Natural killer cell treated with Interleukin-12 subunit alpha and Interleukin-12 subunit beta and Interleukin-15 and Interleukin-18, amount 100 ng/mL, for 72 hours (primary cell): ENCODE measurements at places on chromosomes 3 and 15.

DNA sequence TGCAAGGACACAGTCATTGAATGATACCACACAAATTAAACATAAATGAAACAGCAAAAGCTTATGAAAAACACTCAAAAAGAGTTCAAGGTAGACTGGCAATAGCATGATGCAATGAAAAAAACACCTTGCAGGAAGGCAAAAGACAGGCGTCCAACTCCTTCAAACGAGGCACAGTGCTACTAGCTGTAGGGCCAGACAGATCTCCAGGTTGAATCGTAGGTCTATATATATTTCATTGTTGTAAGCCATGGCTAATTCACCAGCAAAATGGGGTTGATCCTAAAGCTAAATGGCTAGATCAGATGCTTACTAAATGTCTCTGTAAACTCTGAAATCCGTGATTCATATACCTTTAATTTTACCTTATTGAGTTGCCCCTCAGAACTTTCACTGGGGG is 94.2 kb downstream of the THRB start:
- no peak overlapping the region for H3K4me3 ChIP-seq
- no peak for DNase-seq
- no peaks in the 10 kb centered on the region for H3K4me1 ChIP-seq
- no peaks in the 10 kb centered on the region for H3K27me3 ChIP-seq

GRCh38 chr3:185737740-185738680 is 86.8 kb downstream of the IGF2BP2 start:
- no peaks in the 10 kb centered on the region for H3K4me1 ChIP-seq
- H3K27me3 ChIP-seq: no peaks in the 10 kb centered on the region
- no peak overlapping the region for H3K4me3 ChIP-seq

DNA sequence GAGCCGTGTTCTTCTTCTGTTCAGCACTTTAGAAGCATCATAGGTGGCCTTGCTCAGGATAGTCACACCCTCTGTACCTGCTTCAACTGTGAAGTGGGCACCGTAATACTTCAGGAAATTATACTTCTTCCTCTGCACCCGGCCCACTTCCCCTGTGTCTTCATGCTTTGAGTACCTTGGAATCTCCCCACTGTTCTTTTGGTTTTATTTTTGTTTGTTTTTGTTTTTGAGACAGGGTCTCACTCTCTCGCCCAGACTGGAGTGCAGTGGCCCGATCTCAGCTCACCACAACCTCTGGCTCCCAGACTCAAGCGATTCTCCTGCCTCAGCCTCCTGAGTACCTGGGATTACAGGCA is 1.7 kb downstream of the P2RY14 start:
- H3K27ac ChIP-seq: peak overlapping the region; percentile 68
- no peak for DNase-seq
- peak overlapping the region; percentile 56 for H3K4me3 ChIP-seq

DNA sequence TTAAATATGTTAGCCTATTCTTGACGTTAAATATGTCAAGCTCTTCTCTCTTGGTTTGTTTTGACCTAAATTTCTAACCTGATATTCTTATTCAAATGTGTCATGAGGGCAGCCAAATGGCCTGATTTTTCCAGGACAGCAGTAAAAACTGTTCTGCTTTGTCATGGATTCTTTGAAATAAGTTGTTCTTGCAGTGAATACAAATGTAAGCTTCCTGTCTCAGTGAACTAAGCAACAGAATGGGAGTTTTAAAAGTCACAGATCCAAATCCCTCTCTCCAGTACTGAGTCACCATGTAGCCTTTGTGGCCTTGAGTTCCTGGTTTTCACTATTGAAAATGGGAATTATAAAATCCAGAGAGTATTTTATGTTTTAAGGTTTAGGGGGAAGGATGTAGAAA is 301.8 kb downstream of the NLGN1 start:
- no peaks in the 10 kb centered on the region for H3K36me3 ChIP-seq
- H3K27ac ChIP-seq: no peak overlapping the region
- no peaks in the 10 kb centered on the region for H3K27me3 ChIP-seq
- no peaks in the 10 kb centered on the region for H3K4me1 ChIP-seq

DNA sequence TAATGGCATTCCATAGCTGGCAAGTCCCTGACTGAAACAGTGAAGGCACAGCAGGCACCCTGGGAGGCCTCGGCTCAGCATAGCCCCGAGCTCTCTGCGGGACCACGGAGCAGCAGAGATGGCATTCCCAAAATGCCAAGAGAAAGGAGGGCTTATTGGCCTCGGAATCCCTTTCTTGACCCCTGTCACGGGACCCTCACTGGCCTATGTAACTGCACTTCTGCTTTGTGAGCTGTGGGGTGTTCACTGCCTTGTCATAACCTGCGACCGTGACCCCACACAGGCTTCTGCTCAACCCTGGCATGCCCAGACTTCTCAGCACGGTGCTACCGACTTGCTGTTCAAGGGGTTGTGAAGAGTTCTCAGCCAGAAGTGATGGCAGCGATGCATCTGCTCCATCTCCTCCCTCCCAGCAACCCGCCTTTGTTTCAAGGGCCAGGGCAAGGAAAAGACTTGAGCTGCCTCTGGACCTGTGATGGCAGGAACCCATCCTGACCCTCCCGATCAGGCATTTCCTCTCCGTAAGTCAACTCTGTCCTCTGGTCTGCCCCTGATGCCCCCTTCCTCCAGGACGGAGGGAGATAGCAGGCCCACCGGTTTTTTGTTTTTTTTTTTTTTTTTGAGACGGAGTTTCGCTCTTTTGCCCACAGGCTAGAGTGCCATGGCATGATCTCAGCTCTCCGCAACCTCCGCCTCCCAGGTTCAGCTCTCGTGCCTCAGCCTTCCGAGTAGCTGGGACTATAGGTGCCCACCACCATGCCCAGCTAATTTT is 30.5 kb downstream of the EHD4 start:
- peaks cover 10% of the 10 kb centered on the region for H3K36me3 ChIP-seq
- H3K4me1 ChIP-seq: peaks cover 22% of the 10 kb centered on the region
- peak overlapping the region; percentile 12 for H3K27ac ChIP-seq
- no peak for DNase-seq
- no peaks in the 10 kb centered on the region for H3K27me3 ChIP-seq
- H3K4me3 ChIP-seq: no peak overlapping the region

GRCh38 chr3:161415506-161416231 is 44.4 kb upstream of the SPTSSB start:
- no peak overlapping the region for H3K27ac ChIP-seq
- no peak for DNase-seq
- H3K27me3 ChIP-seq: peaks cover 14% of the 10 kb centered on the region
- no peaks in the 10 kb centered on the region for H3K36me3 ChIP-seq
- no peak overlapping the region for H3K4me3 ChIP-seq

GRCh38 chr3:38376098-38376816 is 29.7 kb downstream of the XYLB start:
- no peak for DNase-seq
- H3K4me3 ChIP-seq: no peak overlapping the region
- no peak overlapping the region for H3K27ac ChIP-seq
- H3K27me3 ChIP-seq: peaks cover 4% of the 10 kb centered on the region
- peaks cover 28% of the 10 kb centered on the region for H3K4me1 ChIP-seq
- H3K36me3 ChIP-seq: no peaks in the 10 kb centered on the region

DNA sequence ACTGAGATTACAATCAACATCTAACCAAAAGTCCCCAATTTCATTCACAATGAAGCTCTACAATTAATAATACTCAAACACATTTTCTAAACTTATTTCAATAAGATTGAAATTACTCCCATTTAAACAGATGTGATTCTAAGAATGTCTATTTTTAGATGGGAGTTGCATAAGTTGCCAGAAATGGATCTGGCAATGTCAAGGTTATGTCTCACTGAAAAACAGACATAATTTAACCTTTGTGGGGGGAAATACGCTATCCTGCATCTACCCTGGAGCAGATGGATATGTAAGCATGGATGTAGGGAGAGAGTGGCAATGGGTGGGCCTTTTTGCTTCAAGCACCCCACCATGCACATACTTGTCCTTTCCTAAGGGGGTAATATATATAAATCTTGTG is 6.7 kb upstream of the EIF1B start:
- H3K27me3 ChIP-seq: no peaks in the 10 kb centered on the region
- DNase-seq: no peak
- H3K27ac ChIP-seq: no peak overlapping the region
- H3K4me1 ChIP-seq: no peaks in the 10 kb centered on the region

DNA sequence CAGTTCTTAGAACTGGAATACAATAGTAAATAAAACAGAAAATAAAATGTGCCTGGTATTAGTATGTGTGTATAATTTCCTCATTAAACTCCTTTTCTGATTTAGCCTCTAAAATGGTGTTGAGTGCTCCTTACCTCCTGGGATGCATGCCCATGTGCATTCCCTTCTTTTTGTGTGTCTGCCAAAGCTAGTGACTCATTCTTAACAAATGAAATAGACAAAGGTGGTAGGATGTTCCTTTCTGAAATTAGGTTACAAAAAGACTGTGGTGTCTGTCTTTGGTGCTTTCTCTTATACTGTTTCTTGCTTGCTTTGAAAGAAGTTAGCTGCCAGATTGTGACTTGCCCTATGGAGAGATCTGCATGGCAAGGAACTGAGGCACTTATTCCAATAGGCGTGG is 623.7 kb downstream of the GRM7 start:
- no peaks in the 10 kb centered on the region for H3K4me1 ChIP-seq
- H3K27me3 ChIP-seq: no peaks in the 10 kb centered on the region
- H3K4me3 ChIP-seq: no peak overlapping the region
- DNase-seq: no peak

DNA sequence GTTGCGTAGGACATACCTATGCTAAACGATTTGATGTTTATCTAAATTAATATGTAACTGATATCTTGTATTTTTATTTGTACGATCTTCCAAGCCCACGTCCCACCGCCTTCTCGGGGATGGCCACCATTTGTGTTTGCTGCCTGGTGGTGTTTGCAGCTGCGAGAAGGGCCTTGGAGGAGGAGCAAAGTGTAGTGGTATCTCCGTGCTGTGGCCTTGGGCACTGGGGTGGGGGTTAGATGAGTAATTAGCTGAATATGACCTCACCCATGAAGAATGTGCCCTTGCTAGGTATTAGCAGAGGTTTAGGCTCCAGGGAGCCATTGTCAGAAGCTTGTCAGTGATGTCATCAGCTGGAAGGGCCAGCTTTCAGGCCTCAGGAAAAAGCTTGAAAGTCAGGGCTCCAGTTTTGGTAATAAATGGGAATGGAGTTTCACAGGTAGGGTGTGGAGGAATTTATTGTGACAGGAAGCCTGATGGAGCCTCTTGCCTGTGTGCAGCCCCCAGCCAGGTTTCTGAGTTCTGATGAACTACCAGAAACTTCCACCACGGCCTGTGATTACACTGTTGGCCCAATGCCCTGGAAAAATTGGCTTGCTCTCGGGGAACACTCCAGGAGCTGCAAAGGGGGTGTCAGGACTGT is 41.0 kb downstream of the FLNB start:
- H3K4me3 ChIP-seq: no peak overlapping the region
- no peak for DNase-seq
- H3K4me1 ChIP-seq: peaks cover 11% of the 10 kb centered on the region

GRCh38 chr3:171260466-171260865 is 199.7 kb downstream of the TNIK start:
- H3K4me1 ChIP-seq: peaks cover 73% of the 10 kb centered on the region
- H3K27me3 ChIP-seq: no peaks in the 10 kb centered on the region
- H3K36me3 ChIP-seq: peaks cover 5% of the 10 kb centered on the region
- DNase-seq: no peak

DNA sequence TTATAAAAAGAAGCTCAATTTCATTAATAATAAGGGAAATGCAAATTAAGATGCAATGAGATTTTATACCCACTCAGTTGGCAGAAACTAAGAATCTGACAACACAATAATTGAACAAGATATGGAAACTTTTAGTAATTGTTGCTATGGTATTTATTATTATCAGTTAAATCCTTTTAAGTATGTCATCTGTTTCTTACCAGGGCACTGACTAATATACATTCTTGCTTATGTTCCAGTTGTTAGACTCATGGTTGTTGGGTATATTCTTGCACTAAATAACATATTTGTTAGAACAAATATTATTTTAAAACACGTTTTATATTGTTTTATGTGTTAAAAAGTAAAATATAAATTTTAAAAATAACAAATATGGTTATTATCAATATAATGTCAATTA is 690.3 kb downstream of the MECOM start:
- no peaks in the 10 kb centered on the region for H3K4me1 ChIP-seq
- no peak overlapping the region for H3K4me3 ChIP-seq
- DNase-seq: no peak
- H3K27me3 ChIP-seq: no peaks in the 10 kb centered on the region

DNA sequence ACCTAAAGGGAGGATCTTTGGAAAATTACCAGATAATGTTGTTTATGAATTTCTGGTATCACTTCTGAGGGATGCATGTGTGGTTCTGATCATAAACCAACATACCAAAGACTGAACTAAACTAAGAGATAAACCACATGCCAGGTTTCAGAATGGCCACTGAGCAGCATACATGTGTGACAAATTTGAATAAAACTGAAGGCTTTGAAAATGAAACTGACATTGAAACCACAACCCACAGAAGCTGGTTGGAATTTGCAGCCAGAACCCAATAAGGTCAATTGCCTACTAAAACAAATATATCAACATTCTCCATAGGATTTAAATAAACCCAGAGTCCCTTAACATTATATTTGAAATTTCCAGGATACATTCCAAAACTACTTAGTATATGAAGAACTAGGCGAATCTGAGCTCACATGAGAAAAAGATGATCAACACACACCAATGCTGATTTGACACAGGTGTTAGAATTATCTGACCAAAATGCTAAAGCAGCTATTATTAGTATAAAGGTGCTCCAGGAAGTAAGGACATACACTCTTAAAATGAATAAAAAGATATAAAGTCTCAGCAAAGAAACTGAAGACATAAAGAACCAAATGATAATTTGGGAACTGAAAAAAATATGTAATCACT is 125.0 kb downstream of the ZNF280D start:
- H3K4me1 ChIP-seq: peaks cover 11% of the 10 kb centered on the region
- peaks cover 10% of the 10 kb centered on the region for H3K36me3 ChIP-seq
- no peak for DNase-seq
- H3K27ac ChIP-seq: no peak overlapping the region

DNA sequence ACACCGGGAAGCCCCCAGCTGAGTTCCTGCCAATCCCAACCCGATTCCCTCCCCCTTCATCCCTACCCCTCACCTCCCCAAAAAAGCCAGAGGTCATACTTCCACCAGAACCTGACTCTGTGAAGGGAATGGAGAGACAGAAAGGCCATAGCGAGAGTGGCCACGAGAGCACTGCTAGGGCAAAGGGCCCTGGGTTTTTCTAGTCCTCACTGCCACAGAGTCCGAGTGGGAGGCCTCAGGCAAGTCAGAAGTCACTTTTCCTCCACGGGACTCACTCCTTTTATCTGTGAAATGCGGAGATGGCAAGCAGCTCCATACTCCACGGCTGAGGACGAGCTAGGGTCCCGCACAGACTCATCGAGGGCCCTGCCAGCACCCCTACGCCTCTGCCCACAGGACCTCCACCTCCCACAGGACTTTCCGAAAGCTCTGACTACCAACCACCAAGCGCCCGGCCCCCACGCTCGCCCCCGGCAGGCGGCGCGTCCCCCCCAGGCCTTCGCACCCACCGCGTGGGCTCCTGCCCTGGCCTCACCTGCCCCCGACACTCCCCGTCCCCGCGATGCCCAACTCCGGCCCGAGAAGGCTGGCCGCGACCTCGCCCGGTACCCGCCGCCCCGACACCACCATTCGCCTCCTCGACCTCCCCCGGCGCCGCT is 792 bp downstream of the ATP13A3 start:
- peak; percentile 77 for DNase-seq
- peaks cover 62% of the 10 kb centered on the region for H3K4me1 ChIP-seq
- peak overlapping the region; percentile 91 for H3K27ac ChIP-seq
- peaks cover 12% of the 10 kb centered on the region for H3K36me3 ChIP-seq
- no peaks in the 10 kb centered on the region for H3K27me3 ChIP-seq

- DNase-seq: no peak
- H3K4me1 ChIP-seq: no peaks in the 10 kb centered on the region
- no peak overlapping the region for H3K27ac ChIP-seq
- no peaks in the 10 kb centered on the region for H3K36me3 ChIP-seq
- H3K4me3 ChIP-seq: no peak overlapping the region
Measured at GRCh38 chr15:93887151-93887550, 344.2 kb upstream of the MCTP2 start.
